Tibial nerve (tissue), 4 donors: ENCODE measurements at places on chromosomes 6 and 20. TPM values are rescaled to one million over a fixed set of nuclear protein-coding genes. Genes with fewer than 3 reads are reported as not detected.

Gene CRISP2
- total RNA-seq = not detected

Gene FABP7
- not detected for total RNA-seq

Gene CALHM4
- 0.42 TPM for total RNA-seq

Gene LIME1
- 11.4 TPM for total RNA-seq

Gene COL21A1
- total RNA-seq = 21.6 TPM

Gene HSPA1L
- 0.44 TPM for total RNA-seq

Gene PAK5
- not detected for total RNA-seq

Gene GHRH
- not detected for total RNA-seq

Gene MAN1A1
- 119 TPM for total RNA-seq

DNA sequence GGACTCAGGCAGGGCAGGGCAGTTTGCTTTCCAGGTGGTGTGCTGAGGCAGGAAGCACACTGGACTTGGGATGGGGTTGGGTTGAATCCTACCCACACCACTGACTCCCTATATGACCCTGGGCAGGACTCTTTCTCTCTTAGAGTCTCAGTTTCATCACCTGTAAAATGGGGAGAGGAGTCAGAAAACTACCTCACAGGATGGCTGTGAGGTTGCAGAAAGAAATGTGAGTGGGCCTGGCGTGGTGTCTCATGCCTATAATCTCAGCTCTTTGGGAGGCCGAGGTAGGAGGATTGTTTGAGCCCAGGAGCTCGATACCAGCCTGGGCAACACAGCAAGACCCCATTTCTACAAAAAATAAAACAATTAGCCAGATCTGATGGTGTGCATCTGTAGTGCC lies 67.2 kb downstream of the CD40 start:
- H3K27ac ChIP-seq = no peak overlapping the region
- DNase-seq = no peak
- no peaks in the 10 kb centered on the region for H3K27me3 ChIP-seq
- no peaks in the 10 kb centered on the region for H3K36me3 ChIP-seq
- H3K4me1 ChIP-seq = no peaks in the 10 kb centered on the region

DNA sequence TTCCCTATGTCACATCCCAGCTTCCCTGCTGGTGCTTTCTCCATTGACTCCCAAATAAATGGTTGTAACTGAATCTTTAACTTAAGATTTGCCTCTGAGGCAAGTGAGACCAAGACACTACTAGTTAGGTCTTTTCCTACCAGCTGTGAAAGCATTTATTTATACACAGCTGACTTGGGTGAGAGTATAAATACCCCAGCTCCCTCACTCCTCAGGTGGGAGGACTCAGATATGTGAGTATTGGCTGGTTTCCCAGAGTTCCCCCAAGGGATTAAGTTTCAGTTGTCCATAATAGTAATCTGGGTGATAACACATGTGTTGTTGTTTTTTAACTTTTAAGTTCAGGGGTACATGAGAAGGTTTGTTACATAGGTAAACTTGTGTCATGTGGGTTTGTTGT lies 49.8 kb downstream of the CFAP61 start:
- no peaks in the 10 kb centered on the region for H3K36me3 ChIP-seq
- H3K4me3 ChIP-seq = no peak overlapping the region
- no peak overlapping the region for H3K27ac ChIP-seq
- no peak for DNase-seq
- no peaks in the 10 kb centered on the region for H3K4me1 ChIP-seq

GRCh38 chr6:155861821-155862220 lies 406.2 kb upstream of the NOX3 start:
- no peak overlapping the region for H3K27ac ChIP-seq
- H3K4me3 ChIP-seq = no peak overlapping the region
- H3K27me3 ChIP-seq = no peaks in the 10 kb centered on the region
- H3K36me3 ChIP-seq = no peaks in the 10 kb centered on the region

- H3K4me1 ChIP-seq = no peaks in the 10 kb centered on the region
These were observed 8.9 kb downstream of the VSTM2L start for GRCh38 chr20:37911838-37912281.

- no peak overlapping the region for H3K27ac ChIP-seq
- H3K4me3 ChIP-seq = no peak overlapping the region
- H3K27me3 ChIP-seq = no peaks in the 10 kb centered on the region
- no peak for DNase-seq
These were observed 44.1 kb upstream of the MOXD1 start for GRCh38 chr6:132445201-132445951.

GRCh38 chr6:111603685-111604084 lies 2.0 kb downstream of the TRAF3IP2 start:
- H3K27me3 ChIP-seq = no peaks in the 10 kb centered on the region
- H3K4me3 ChIP-seq = no peak overlapping the region
- no peaks in the 10 kb centered on the region for H3K36me3 ChIP-seq
- H3K4me1 ChIP-seq = no peaks in the 10 kb centered on the region
- no peak for DNase-seq

DNA sequence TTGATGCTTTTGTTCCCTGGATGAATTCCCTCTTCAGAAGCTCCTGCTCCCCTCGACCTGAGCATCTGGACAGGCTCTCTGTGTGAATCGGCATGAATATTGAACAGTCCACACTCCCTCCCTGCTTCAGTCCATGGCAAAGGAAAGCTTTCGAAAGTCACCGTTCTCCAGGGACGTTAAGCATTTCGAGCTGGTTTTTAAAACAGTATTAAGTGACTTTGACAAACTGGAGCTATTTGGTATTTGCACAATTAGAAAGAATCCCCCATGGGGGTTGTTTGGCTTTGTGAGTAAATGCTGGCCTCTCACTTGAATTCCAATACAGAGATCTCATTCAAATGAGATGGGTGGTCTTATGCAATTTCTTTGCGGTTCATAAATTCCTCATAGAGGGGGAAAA lies 85.3 kb upstream of the TIAM2 start:
- no peak overlapping the region for H3K4me3 ChIP-seq
- no peaks in the 10 kb centered on the region for H3K27me3 ChIP-seq
- peaks cover 9% of the 10 kb centered on the region for H3K36me3 ChIP-seq
- no peak overlapping the region for H3K27ac ChIP-seq

DNA sequence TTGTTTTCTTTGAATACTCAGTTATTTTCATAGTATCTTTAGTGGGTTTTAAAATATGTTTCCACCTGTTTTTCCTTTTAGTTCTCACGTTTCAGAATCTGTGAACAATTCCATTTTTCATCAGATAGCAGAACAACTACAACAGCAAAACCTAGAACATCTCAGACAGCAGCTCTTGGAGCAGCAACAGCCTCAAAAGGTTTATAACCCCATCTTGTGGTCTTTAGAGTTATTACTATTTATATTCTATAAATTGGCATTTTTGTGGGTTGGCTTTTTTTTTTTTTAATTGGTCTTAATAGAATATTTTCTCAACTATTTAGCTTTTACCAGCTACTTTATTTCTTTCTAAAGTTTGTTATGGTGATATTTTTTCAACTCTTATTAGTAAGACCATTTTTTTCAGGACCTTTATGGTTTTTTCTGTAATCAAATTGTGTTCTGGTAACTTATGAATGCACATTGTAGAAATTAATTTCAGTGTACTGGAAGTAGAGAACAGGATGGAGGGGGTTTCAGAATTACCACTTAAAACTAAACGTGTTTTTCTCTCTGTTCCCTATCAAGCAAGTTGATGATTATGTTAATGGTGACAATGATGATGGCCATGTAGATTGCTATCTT lies 72.2 kb downstream of the SCAF8 start:
- H3K36me3 ChIP-seq = no peaks in the 10 kb centered on the region
- no peaks in the 10 kb centered on the region for H3K27me3 ChIP-seq
- H3K4me1 ChIP-seq = no peaks in the 10 kb centered on the region
- no peak for DNase-seq
- no peak overlapping the region for H3K4me3 ChIP-seq

DNA sequence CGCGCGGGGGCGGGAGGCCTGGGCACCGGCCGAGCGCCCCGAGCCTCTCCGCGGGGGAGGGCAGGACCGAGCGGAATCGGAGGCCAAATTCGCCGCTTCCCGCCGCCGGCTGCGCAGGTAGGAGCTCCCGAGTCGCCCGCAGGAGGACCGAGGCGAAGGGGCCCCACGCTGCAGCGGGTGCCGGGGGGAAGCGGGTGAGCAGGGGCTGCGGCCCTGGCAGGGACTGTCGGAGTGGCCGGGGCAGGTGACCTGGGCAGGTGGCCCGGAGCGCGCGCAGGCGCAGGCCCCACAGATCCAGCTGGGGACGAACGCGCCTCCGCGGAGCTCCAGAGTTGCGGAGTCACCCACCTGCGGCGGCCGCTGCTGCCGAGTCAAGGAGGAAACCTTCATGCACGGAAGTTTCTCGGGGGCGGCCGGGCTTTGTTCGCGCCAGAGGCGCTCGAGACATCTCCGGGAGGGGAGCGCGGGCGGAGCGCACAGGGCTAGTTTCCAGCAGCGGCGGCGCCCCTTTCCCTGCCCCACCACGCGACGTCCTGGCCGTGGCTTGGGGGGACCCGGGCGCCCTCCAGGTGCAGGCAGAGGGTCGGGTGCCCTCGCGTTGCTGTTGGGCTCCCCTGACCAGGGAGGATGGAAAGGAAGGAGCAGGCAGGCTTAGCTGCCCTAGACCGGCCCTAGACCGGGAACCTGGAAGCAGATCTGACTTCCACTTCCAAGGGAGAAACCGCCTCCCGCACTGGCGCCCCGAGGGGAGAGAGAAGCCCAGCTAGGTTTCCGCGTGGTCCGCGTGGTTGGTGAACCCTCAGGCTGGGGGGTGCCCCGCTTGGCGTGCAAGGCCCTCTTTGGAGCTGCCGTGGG lies 590 bp downstream of the SLCO4A1 start:
- peak overlapping the region; percentile 32 for H3K4me3 ChIP-seq
- DNase-seq = no peak
- H3K27me3 ChIP-seq = no peaks in the 10 kb centered on the region
- H3K36me3 ChIP-seq = no peaks in the 10 kb centered on the region
- H3K4me1 ChIP-seq = no peaks in the 10 kb centered on the region
- H3K27ac ChIP-seq = peak overlapping the region; percentile 57

GRCh38 chr6:57298741-57299140 lies 18.7 kb upstream of the PRIM2 start:
- H3K4me1 ChIP-seq = peaks cover 17% of the 10 kb centered on the region
- no peaks in the 10 kb centered on the region for H3K36me3 ChIP-seq
- no peaks in the 10 kb centered on the region for H3K27me3 ChIP-seq
- H3K4me3 ChIP-seq = no peak overlapping the region
